Fibroblast of lung (primary cell): ENCODE measurements at places on chromosomes 16 and 17. TPM values are rescaled to one million over a fixed set of nuclear protein-coding genes. Genes with fewer than 3 reads are reported as not detected.

The SOX8 gene
- under 0.01 TPM in 1 of 2 replicates, not detected in the other for total RNA-seq

The LITAFD gene
- total RNA-seq = not detected in 2 replicates

The MT4 gene
- not detected in 2 replicates for total RNA-seq

The GJC1 gene
- 19.3 and 33.9 TPM in 2 replicates for total RNA-seq

The KRTAP17-1 gene
- total RNA-seq = not detected in 2 replicates

DNA sequence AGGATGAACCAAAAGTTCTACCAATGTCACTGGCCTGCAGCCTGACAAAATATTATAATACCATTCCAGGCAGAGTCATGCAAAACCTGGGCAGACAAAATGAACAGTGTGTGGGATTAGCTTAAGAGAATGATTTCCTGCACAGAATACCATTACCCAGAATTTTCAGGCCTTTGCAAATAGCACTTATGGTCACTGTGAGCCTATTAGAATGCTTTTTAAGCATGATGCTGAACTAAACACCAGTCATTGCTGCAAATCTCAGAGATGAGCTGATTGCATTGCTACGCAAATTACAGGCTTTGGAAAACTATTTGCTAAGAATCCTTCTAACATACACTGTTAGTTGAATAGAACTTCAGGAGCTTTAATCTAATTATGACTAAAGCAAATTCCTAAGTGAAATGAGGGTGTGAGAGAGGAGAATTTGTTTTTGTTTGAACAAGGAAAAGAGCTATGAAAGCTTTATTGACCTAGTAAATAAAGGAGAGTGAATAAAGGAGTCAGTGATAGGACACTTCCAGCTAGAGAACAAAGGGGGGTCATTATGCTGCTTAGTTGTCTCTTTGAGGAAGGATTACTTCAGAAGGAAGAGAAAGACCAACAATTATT, 398.8 kb downstream of the HS3ST3B1 start:
- no peak for DNase-seq

GRCh38 chr16:85341972-85342695, 229.9 kb upstream of the CIBAR2 start:
- no peak for DNase-seq

DNA sequence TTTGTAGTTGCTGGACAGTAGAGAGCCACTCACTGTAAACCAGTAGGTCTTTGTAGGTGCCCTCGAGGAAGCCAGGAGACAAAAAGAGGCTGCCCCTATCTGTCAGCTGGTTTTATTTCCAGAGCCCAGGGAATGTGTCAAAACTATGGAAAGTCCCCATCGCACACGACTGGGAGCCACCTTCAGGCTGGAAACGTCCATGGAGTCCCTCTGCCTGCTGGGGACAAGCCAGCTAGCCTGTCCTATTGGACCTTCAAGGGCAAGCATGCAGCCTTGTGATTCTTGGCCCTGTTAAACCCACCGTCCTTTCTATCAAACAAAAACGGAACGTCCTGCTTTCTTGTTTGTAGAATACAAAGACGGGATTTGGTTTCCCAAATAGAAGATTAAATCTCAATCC, 289.8 kb downstream of the SLC39A11 start:
- DNase-seq = no peak

- no peak for DNase-seq
Observed at GRCh38 chr17:47757386-47757785, 24.4 kb downstream of the TBX21 start.

GRCh38 chr17:81516439-81516838, 3.8 kb upstream of the ACTG1 start:
- DNase-seq = no peak

GRCh38 chr17:29621751-29622194, 939 bp downstream of the CORO6 start:
- no peak for DNase-seq

DNA sequence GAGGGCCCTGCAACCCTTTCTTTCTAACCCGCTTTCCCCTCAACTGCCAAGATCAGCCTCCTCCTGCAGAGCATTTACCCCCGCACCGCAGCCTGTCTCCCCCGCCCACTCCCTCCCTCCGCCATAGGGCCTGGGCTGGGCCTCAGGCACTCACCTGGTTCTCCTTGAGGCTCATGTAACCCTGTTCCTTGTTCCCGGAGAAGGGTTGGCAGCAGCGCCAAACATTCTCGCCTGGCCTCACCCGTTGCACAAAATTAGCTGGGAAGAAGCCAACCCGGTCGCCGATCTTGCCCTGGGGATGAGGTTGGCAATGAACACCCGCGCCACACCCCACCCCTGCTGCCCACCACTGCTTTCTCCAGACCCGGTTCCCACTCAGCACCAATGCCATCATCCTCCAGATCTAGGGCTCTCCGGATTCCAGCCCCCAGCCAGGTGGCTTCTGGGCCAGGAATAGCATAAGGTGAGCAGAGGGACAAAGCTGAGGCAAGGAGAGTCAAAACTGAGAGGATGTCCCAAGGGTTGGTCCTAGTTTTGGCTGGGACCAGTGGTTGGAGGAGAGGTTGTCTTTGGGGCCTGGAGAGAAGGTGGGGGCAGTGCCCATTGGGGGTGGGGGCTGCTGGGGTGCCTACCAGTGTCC, 12.8 kb downstream of the STAC2 start:
- no peak for DNase-seq

DNA sequence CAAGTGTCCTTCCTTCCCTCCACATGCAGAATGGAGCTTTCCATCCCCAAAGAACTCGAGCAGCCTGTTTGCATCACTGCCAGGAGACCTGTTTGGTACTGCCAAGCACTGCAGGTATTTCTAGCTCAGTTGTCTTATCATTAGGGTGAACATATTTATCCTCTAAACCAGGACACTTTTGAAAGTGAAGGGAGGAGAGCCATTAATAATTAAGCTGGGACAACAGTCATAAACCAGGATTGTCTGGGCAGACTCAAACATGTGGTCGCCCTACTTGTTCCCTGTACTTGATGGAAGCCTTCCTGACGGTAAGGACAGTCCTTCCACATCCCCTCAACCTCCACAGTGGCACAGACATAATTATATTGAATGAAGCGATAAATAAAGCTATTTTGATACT, 67.4 kb downstream of the PRKCA start:
- no peak for DNase-seq

- DNase-seq = no peak
Observed at GRCh38 chr16:12688951-12689850, 114.5 kb downstream of the CPPED1 start.

GRCh38 chr16:24382762-24383407, 126.8 kb downstream of the CACNG3 start:
- DNase-seq = no peak

GRCh38 chr17:37176723-37177122, 199.1 kb upstream of the C17orf78 start:
- peak; percentile 28 for DNase-seq

DNA sequence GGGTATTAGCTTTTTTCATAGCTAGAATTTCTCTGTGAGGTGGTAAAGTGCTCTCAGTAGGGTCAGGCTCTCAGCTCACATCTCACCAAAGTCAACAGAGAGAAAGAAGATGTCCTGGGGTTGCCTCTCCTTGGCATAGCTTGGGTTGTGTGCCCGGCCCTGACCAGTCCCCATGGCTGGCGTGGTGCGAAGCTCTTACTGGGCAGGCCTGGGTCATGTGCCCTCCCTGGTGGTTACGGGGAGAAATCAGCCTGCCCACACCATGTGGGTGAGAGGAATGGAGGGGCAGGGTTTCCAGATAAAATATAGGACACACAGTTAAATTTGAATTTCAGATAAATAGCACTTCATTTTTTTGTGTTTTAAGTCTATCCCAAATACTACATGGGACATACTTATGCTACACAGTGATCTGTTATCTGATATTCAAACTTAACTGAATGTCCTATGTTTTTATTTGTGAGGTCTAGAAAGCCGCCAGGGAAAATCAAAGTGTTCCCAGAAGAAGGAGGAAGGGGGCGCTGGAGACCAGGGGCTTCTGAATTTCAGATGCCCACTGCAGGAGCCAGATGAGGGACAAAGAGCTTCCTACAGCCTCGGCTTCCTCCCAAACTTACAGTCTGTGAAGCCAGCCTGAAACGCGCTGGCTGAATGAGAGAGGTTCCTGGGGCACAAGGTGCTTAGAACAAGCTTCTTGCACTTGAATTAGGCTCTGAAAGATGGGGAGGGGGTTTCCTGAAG, 45.4 kb downstream of the NKD1 start:
- no peak for DNase-seq

DNA sequence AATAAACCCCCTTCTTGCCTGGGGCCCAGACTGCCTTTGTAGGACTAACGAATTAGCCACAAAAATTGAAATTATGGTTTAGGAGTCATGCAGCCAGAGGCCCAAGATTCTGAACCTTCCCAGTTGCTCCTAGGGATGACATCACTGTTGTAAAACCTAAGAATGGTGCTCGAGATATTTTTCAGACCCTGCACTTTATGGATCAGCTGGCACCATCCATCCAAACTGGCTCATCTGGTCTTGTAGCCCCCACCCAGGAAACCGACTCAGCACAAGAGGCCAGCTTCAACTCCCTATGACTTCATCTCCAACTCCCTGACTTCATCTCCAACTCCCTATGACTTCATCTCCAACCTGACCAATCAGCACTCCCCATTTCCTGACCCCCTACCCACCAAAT, 10.9 kb upstream of the EVPL start:
- no peak for DNase-seq

DNA sequence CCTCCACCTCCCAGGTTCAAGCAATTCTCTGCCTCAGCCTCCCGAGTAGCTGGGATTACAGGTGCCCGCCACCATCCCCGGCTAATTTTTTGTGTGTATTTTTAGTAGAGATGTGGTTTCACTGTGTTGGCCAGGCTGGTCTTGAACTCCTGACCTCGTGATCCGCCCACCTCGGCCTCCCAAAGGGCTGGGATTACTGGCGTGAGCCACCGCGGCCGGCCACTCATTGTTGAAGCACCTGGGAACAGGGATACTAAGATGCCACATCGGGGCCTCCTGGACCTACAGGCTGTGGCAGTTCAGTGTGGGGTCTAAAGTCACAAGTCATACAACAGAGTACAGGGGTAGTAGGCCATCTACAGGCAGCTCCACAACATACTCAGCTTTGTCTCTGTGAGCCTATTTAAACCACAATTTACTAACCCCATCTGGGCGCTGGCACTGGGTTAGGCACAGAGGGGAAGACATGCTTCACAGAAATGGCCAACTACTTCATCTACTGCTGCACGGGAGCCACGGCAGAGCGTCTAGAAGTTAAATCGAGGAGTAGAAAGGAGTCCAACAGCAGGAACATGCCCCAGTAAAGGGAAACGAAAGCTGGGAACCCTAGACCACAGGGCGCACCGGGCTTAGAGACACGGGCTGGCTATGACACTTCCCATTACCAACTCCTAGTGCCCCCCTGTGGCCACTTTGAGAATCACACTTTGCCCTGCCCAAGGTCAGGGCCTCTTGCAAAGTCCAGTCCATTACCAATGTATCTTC, 4.3 kb downstream of the VAMP2 start:
- DNase-seq = peak; percentile 92

- DNase-seq = no peak
Observed at GRCh38 chr17:61645920-61646319, 54.9 kb upstream of the NACA2 start.
